ENCODE measurements at places on chromosomes 16 and 17. TPM values are rescaled to one million over a fixed set of nuclear protein-coding genes. Genes with fewer than 3 reads are reported as not detected.
A peak's percentile ranks its signal among the peaks of the same experiment; 100 is the strongest.

Gene MYH8
- not detected for total RNA-seq

Gene HS3ST4
- total RNA-seq: 3.3 TPM

Gene MPV17L
- 1.7 TPM for total RNA-seq

Gene KCNH6
- total RNA-seq: 1.5 TPM

Gene TSR3
- total RNA-seq: 87.7 TPM

GRCh38 chr17:36214918-36215317 is 4.1 kb downstream of the CCL4L2 start:
- no peak for DNase-seq

DNA sequence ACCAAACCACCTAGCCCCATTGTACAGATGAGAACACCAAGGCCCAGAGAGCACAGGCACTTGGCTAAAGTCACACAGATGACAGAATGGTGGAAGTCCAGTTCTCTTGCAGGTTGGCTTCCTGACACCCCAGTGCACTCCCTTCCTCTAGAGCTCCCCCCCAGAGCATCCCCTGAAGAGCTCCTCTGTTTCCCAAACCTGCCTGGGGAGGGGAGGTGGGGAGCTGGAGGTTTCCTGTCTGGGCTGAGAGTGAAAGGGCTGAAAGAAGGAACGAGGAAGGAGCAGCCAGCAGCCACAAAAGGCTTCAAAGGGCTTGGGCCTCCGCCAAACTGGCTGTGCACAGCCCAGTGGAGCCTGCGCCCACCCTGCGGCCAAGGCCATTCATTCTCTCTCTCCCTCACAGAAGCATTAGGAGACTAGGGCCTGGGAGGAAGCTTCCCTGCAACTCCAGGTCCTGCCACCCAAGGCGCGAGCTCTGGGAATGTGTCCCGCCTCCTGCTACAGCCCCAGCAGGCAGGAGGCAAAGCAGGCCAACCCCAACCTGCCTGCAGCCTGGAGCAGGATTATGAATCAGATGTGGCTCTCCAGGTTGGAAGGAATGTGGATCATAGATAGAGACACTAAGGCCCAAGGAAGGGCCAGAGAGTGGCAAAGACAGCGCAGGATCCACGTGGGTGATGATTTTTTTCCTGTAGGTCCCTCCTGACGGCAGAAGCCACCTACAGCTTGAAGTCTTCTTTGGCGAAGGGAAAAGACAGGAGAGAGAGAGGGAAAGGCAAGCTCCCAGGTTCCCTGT is 913 bp downstream of the SLC13A5 start:
- DNase-seq: peak; percentile 90

- peak; percentile 92 for DNase-seq
These were observed 105.0 kb downstream of the ZNF778 start for GRCh38 chr16:89322321-89323119.

- DNase-seq: no peak
These were observed 7.5 kb downstream of the COTL1 start for GRCh38 chr16:84610376-84610775.

GRCh38 chr17:81991684-81992305 is 14.4 kb downstream of the ASPSCR1 start:
- peak; percentile 89 for DNase-seq

- no peak for DNase-seq
These were observed 67.7 kb downstream of the TBX4 start for GRCh38 chr17:61519754-61520440.

DNA sequence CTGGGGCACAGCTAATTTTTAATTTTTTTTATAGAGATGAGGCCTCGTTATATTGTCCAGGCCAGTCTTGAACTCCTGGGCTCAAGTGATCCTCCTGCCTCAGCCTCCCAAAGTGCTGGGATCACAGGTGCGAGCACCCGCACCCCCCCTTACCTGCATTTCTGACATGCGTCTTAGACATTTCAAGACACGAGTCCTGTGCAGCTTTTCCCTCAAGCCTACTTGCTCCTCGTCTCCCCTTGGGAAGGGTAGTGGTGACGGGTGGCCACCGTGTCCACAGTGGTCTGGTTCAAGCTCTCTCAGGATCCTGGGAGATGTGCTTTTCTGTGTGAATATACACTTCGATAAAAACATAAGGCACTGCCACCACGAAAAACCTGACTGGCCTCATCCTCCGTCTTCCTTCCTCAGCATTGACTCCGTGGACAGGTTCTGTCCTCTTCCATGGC is 9.6 kb downstream of the CANT1 start:
- no peak for DNase-seq

- no peak for DNase-seq
These were observed 147.6 kb downstream of the SOX9 start for GRCh38 chr17:72268431-72268830.

DNA sequence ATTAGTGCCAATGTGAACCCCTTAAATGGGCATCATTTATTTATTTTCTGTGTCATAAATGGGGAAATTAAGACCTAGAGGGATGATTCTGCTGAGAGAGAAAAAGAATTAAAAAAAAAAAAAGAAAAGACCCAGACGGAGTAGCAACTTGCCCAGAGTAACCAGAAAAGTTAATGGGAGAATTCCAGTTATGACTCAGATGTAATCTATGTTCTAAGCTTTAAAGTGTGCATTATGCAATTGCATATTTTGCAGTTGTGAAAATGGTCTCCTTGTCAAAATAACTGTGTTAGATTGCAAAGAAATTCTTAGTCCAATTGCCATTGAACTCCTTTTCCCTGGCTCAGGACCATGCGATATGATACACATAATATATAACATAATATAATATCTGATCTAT is 38.6 kb upstream of the TBX2 start:
- DNase-seq: no peak

- peak; percentile 75 for DNase-seq
These were observed 235.3 kb downstream of the SEC14L1 start for GRCh38 chr17:77375917-77376651.

GRCh38 chr16:12546918-12547607 is 256.6 kb downstream of the CPPED1 start:
- DNase-seq: no peak

DNA sequence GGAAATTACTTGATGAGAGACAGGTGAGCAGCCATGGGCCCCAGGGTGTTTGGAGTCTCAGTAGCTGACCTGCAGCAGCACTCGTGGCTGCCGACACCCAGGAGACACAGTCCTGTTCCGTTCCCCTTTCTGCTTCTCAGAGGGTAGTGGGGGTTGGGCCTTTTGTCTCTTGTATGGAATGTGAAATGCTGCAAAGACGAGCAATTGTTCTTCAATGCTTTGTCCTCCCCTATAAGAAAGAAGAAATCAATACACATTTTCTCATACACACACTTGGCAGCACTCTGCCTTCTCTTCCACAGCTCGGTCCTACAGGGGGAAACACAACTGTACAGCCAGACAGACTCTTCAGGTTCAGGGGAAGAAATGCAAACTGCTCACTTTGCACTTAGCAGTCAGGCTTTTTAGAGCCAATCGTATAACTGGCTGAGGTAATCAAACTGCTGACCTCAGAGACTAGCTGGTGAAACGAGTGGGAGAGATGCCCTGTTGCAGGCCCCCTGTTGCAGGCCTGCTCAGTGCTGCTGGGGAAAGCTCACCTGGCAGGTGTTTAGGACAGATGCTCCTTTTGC is 96.7 kb downstream of the AATF start:
- DNase-seq: no peak

GRCh38 chr16:79298894-79299799 is 301.4 kb downstream of the MAF start:
- DNase-seq: peak; percentile 70

- DNase-seq: peak; percentile 88
These were observed 16.4 kb downstream of the LPO start for GRCh38 chr17:58254803-58255202.

DNA sequence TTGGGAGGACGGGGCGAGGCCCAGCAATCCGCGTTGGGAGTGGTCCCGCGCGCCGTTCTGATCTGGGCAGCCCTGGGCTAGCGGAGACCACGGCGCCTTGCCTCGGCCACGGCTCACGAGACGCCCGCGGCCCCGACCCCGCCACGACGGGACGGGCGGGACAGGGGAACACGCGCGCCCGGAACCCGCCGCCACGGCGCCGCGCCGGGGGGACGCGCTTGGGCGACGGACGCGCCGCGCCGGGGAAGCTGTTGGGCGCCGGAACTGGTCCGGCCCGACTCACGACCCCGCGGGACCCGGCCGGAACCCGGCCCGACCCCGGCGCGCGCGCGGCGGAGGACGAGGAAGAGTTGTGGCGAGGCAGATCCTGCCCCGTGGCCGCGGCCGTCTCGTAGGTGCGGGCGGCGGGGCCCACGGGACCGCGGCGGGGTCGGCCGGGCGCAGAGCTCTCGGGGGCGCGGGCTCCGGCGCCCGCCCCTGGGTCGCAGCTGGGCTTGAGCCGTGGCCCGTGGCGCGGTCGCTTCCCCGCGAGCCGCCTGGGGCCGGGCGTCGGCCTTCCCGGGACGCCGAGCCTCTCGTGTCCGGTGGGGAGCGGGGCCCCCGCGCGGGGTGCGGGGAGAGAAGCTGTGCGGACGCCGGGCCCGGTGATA is at the start of gene ACSF3:
TSS of gene ACSF3 (plus strand) at position 251 of the 650 bp plus-strand sequence. CDS start 6,830 bp downstream, outside the sequence.
- DNase-seq: peak; percentile 92

- no peak for DNase-seq
These were observed 13.9 kb upstream of the ZCCHC14 start for GRCh38 chr16:87506423-87507350.

GRCh38 chr16:47753659-47754058 is 292.5 kb downstream of the PHKB start:
- no peak for DNase-seq

GRCh38 chr16:787978-788398 is at the start of gene RPUSD1:
Gene RPUSD1 (minus strand): TSS chr16:788381. CDS start chr16:787737, 644 bp downstream.
- DNase-seq: no peak

All from H7 (cell line).